Smooth muscle cell of the brain vasculature (primary cell): ENCODE measurements at places on chromosomes 13 and 19.

- DNase-seq: no peak
These were observed 4.9 kb upstream of the ZFP36 start for GRCh38 chr19:39401549-39402345.

- DNase-seq: no peak
These were observed 655 bp upstream of the S1PR5 start for GRCh38 chr19:10517760-10518443.

GRCh38 chr19:15320116-15320515, 12.2 kb downstream of the BRD4 start:
- DNase-seq: no peak

DNA sequence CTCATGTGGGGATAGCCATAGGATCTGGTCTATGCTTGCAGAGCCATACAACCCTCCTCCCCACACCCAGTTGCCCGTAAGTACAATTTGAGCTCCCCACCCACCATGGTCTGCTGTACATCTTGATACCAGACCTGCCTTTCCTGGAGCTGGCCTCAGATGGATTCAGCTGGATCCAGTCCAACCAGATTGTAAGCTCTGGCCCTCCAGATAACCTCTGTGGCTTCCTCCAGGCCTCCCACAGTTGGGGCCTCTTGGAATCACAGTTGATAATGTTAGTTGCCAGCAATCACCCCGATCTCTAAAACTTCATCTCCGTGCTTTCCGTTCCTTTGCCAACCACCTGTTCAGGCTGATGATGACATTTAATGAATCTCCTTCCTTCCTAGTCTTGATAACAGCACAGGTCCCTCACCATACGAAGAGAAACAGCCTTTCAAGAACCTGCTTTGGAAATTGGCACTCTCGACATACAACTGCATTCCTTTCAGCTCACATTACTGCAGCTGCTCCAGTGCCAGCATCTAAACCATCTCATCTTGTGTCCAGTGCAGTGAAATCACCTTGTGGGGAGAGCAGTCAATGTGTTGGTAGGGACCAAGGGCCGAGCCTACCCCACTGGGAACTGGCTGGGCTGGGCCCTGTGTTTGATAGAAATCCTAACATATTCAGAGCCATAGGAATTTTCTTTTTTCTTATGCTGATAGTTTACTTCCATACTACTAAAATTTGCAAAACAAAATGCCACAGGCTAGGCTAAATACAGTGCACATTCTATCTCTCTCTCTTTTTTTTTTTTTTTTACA, 15.1 kb upstream of the FOXO1 start:
- DNase-seq: no peak

- no peak for DNase-seq
These were observed 4.9 kb downstream of the ZNF333 start for GRCh38 chr19:14694641-14695266.

GRCh38 chr19:17965370-17966128, 1.4 kb upstream of the KCNN1 start:
- DNase-seq: no peak

DNA sequence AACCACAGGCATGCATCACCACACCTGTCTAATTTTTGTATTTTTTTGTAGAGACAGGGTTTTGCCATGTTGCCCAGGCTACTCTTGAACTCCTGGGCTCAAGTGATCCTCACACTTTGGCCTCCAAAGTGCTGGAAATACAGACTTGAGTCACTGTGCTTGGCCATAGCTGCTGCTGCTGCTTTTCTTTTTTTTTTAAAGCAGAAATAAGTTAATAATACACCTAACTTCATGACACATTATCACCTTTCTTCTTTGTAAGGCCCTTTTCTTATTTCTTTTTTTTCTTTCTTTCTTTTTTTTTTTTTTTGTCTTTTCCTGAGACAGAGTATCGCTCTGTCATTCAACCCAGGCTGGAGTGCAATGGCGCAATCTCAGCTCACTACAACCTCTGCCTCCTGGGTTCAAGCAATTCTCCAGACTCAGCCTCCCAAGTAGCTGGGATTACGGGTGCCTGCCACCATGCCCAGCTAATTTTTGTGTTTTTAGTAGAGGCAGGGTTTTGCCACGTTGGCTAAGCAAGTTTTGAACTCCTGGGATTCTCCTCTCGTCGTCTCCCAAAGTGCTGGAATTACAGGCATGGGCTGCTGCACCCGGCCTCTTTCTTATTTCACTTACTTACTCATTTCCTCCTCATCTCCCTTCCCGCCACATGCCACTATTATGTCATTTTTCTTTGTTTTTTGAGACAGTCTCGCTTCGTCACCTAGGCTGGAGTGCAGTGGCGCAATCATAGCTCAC, 8.7 kb downstream of the SHKBP1 start:
- DNase-seq: no peak

DNA sequence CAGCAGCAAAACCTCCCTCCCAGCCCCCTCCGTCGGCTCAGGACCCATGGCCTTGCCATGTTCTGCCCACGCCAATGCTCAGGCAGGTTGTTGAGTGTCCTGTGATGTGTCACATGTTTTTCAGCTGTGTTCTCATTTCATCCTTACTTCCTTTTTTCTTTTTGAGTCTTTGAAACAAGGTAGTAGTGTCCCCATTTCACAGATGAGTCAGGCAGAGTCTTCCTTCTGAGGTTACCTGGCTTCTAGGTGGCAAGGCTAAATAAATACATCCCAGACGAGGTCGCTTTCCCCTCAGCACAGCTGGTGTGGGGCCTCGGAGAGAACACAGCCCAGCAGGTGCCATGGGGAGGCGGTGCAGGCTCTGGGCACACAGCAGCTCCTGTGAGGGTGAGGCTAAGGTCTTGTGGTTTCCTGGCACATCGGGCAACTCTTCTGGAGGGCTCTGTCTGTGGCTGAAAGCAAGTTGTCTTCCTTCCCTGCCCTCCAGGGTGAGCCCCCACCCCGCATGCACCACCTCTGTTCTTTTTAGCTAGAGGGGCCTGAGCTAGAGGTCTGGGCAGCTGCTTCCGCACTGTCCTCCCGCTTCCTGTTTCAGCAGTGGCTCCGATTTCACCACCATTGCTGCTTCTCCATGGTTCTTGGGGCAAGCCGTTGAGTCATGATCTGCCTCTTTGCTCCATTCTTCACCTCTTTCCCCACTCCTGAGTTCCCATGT, 15.1 kb downstream of the PRAM1 start:
- no peak for DNase-seq

DNA sequence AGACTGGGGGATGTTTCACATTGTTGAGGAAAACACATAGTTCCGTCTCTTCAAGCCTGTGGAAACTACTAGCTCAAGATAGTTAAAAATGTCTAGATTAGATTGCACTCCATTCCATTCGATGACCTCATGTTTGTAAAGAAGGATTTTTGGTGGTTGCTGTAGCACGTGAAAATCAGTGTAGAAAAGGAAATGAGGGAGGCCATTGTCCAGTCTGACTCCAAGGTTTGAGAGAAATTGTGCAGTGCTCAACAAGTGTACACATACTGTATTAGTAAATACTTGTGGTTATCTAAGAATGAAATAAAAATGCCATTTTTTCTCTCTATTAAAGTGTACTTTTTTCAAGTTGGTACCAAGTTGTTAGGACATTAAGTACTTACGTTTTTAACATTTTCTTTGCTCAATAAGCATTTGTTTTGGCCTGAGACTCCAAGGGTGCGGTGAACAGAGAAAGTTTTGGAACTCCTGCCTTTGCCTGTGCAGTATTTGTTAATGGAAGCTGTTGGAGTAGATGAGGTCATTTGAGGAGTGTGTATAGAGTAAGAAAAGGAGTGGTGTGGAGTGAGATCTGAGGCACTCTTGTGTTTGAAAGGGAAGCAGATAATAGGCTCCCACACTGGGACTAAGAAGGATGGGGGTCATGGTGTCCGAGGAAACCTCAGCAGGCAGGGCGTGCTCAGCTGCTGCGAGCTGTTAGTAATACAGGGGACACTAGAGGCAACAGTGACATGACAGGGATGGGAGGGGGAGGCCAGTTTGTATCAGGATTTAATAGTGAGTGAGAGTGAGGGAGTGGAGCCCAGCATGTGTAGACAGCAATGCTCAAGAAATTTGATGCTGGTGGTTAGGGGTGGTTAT, 4.4 kb downstream of the WASF3 start:
- DNase-seq: no peak

DNA sequence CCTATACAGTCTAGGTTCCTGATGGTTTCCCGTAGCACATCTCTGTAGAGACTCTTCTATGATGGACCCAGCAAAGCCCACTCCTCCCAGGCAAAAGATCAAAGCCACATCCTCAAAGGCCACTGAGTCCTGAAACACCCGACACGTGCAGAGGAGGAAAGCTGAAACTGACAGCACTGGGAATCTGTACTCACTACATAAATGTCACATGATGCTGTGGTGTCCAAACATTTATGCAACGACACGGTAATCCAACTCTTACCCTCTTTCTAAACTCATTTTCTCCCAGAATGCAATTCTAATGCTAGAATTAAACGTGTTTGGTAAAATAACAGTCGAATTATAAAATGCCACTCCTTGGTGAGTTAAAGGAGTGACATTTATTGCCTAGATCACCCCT, 7.0 kb upstream of the ZNF441 start:
- no peak for DNase-seq

DNA sequence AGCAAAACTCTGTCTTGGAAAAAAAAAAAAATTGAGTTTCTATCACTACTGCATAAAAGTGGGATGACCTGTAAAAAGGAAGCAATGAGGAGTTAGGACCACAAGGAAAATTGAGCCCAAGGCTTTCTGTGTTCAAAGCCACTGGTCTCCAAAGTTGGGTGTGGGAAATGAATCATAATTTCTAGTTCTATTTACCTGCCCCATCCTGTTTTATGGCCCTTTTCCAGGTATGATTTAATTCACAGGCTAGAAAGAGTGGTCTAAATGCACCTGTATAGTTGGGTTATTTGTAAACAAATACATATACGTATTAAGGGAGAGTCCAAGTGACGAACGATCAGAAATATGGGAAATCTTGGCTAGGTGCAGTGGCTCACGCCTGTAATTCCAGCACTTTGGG, 5.9 kb upstream of the DCAF15 start:
- DNase-seq: no peak

DNA sequence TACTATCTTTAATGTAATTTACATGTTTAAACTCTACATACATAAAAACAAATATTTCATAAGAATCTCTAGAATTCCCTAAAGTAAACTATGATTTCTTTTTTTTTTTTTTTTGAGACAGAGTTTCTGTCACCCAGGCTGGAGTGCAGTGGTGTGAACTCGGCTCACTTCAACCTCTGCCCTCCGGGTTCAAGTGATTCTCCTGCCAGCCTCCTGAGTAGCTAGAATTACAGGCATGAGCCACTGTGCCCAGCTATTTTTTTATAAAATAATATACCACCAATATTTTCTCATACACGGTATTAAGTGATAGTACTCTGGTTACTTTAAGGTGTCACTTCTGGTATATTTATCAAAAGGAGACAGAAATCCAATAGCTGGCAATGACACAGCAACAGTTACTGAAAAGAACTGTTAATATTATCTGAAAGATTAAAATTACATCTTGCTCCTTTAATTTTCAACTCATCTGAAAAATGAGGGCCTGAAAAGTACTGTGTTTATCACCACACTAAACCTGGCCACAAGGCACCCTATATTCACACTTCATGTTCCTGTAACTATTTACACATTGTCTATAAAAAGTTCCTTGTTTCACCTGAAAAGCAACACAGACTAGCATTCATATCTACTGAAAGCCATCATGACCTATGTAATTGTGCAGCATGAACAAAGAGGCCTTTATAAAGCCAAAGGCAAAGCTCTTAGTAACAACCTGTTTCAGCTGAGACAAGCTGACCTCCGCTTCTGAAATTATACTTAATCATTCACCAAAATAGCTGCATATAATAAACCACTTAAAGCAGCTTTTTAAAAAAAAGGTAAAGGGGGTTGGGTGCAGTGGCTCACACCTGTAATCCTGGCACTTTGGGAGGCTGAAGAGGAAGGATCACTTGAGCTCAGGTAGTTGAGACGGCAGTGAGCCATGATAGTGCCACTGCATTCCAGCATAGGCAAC, 106.1 kb downstream of the SLC25A15 start:
- no peak for DNase-seq

DNA sequence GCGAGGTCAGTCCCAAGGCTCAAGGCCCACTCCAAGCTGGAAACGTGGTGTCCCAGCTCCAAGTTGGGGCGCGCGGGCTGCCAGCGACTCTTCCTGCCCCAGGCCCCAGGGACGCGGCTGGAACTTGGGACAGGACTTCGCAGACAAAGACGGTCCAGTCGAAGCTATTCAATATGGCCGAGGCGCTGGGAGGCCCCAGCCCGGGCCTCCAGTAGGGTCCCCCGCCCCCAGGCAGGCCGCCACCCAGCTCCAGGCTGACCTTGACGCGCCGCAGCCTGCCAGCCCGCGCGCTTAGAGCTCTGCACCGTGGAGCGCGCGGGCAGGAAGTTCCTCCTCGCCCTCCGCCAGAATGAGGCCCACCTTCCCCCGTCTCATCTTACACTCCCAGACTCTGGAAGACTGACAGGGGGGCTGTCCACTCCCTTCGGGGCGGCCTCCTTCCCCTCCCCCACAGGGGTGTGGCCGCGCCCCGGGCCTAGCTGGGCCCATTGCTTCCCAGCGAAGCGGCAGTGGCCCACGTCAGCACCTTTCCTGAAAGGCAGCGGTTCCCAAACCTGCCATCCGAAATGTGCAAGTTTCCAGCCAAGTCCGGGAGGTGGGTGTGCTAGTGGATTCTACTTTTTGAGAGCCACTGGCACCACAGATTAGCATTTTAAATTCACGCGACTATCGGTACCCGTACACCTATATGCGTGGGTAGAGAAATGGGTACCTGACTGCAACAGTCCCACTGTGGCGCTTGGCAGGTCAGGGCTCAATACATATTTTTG, at the start of gene CCDC8:
TSS of gene CCDC8 (minus strand) at position 303 of the 770 bp plus-strand sequence. CDS start 754 bp downstream, outside the sequence.
- peak; percentile 90 for DNase-seq

GRCh38 chr13:45276913-45277312, 64.1 kb downstream of the TPT1 start:
- DNase-seq: no peak

GRCh38 chr13:51905787-51906186, 44.0 kb downstream of the CCDC70 start:
- no peak for DNase-seq

DNA sequence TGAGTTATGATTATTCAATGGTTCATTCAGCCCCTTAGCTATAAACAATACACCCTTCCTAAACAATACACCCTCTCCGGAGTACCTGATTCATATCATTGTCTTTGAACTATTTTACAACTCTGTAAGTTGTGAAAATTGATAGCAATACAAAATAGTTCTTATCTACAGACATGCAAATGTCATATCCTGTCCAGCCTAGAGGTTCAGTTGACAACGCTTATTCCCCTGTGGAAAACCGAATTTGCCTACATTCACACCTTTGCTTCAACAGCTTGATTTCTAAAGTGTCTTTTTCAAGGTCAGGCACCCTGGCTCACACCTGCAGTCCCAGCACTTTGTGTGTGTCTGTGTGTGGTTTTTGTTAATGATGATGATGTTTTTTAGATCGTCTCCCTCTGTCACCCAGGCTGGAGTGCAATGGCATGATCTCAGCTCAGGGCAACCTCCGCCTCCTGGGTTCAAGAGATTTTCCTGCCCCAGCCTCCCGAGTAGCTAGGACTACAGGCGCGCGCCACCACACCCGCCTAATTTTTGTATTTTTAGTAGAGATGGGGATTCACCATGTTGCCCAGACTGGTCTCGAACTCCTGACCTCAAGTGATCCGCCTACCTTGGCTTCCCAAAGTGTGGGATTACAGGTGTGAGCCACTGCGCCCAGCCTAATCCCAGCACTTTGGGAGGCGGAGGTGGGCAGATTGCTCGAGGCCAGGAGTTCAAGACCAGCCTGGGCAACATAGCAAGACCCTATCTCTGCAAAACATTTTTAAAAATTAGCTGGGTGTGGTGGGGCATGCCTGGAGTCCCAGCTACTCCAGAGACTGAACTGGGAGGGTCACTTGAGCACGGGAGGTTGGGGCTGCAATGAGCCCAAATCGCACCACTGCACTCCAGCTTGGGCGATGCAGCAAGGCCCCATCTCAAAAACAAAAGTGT, 9.6 kb downstream of the C19orf53 start:
- DNase-seq: no peak
